ENCODE measurements at places on chromosomes 7 and 10.

DNA sequence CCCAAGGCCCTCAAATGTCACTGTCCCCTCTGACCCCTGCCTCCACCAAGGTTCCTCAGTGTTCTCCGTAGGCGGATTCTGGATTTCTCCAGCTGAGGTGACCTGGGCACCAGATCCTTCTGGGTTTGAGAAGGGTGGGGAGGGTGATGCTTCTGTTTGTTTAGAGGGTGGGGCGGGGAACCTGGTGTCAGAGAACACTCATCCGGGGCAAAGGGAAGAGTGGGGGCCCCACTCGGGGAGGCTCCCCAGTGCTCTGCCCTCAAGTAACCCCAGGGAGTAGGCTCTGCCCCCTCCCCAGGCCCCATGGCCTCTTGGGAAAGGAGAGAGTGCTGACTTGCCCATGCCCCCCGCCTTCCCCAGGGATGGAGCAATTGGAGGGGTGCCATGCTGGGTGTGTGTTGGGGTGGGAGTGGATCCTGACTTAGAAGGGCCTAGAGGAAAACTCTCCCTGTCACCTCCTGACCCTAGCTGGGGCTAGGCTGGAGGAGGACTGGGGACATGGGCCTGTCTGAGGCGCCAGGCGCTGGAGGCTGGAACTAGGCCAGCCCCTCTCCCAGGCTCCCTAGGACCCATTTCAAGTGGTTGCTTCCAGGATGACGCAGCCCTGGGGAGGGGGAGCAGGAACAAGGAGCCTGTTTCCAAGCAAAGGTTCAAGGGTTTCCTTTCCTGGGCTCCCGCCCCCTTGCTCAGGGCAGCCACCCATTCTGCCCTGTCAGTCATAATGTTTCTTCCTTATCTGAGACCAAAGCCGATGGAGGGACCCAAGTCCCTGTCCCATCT is 27.9 kb downstream of the KAZALD1 start:
- no peak for DNase-seq

DNA sequence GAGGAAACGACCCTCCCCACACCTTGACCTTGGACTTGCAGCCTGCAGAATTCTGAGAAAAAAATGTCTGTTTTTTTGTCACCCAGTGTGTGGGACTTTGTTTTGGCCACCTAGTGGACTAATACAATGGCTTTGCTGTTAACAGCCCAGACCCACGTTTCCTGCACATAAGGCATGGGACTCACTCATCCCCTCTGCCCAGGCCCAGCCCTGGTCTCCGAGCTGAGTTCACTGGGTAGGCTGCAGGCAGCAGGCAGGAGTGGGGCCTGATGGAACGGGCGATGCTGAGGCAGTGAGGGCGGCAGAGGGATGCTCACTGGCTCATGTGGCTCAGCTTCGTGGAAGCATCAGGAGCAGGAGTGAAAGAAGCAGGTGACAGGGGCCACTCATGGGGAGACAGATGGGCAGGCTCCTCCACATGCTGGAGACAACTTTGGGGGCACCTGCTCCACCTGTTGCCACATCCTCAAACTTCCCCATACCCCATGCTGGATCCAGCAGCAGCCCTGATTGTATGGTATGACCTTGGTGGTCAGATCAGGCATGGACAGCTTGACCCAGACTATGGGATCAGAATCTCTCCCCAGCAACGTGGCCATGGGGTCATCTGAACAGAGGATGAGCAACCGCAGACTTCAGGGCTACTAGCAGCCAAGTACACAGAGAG is 65.8 kb upstream of the ANTXRL start:
- DNase-seq: peak; percentile 30

DNA sequence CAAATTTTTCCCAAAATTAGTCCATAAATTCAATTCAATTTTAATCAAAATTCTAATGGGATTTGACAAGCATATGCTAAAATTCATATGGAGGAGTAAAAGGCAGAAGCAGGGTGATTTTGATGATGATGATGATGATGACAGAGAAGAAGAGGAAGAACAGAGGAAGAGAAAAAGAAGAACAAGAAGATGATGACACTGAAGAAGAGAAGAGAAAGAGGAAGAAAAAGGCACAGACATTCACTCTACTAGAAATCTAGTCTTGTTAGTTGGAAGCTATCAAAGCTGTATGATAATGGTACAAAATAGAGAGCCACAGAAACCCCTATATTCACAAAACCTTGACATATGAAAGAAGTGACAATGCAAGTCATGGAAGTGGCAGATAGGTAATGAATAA is 157.9 kb downstream of the ELMO1 start:
- no peak for DNase-seq

DNA sequence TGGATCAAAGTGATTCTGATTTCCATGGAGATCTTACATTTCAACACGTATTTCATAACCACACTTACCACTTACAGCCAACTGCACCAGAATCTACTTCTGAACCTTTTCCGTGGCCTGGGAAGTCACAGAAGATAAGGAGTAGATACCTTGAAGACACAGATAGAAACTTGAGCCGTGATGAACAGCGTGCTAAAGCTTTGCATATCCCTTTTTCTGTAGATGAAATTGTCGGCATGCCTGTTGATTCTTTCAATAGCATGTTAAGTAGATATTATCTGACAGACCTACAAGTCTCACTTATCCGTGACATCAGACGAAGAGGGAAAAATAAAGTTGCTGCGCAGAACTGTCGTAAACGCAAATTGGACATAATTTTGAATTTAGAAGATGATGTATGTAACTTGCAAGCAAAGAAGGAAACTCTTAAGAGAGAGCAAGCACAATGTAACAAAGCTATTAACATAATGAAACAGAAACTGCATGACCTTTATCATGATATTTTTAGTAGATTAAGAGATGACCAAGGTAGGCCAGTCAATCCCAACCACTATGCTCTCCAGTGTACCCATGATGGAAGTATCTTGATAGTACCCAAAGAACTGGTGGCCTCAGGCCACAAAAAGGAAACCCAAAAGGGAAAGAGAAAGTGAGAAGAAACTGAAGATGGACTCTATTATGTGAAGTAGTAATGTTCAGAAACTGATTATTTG is 15.3 kb downstream of the HNRNPA2B1 start:
- DNase-seq: no peak

All from activated CD8-positive, alpha-beta memory T cell treated with anti-CD3 and anti-CD28 coated beads, Interleukin-2, amount 10 ng/mL, durations not matched to agents 7 days and 5 days (primary cell).